Bronchial epithelial cell (primary cell): ENCODE measurements at places on chromosomes 2 and 18. TPM values are rescaled to one million over a fixed set of nuclear protein-coding genes. Genes with fewer than 3 reads are reported as not detected.

Gene DTNA
- 1.6 and 1.9 TPM in 2 replicates for total RNA-seq

Gene TUBB8B
- total RNA-seq = not detected in 2 replicates

DNA sequence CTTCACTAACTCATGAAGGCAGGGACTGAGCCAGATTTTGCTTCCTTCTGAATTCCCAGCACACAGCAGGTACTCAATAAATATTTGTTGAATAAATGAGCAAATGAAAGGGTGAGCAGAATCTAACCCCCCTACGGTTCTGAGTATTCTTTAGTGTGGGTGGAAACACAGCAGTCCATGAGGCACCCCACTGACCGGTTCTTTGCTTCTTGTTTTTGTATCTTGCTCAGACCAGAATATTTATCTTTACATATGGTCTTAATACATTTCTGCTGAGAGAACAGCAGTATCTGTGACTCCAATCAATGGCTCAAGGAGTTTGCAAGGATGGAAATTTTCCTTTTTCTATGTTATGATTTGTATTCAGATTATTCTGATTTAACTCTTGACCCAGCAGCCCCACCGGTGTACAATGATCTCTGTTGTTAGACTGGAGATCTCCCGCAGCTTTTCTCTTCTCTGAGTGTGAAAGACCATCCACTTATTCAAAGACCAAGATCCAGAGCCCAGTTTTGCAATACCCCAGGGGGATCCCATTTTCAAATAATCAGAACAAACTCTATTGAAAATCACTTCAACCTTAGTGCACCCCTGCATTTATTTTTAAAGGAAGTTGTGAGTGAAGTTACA is 506.5 kb upstream of the TNP1 start:
- DNase-seq = no peak

GRCh38 chr18:57353940-57354461 is 1.6 kb downstream of the ST8SIA3 start:
- DNase-seq = peak; percentile 3

GRCh38 chr2:232300894-232301387 is 77.6 kb upstream of the ALPP start:
- DNase-seq = peak; percentile 80

GRCh38 chr2:233033672-233034071 is 1.2 kb downstream of the NEU2 start:
- DNase-seq = peak; percentile 80

DNA sequence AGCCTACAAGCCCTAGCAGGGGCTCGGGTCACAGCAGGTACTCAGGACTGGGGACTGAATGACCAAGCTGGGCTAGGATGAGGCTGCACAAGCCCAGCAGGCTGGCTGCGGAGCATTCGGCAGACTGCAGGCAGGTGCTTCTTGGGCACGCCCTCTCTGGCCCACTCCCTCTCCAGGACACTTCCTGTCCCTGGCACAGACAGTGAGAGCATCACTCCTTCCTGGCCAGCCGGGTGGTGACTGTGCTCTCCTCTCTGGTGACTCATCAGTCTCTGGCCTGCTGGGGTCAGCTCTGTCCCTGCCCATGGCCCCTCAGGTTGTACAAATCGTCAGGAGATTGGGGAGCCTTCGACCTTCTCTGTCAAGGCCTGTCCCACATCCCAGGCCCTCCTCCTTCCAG is 22.5 kb downstream of the C1QL2 start:
- no peak for DNase-seq

- DNase-seq = no peak
These were observed 146.7 kb downstream of the MBP start for GRCh38 chr18:76985951-76986236.

DNA sequence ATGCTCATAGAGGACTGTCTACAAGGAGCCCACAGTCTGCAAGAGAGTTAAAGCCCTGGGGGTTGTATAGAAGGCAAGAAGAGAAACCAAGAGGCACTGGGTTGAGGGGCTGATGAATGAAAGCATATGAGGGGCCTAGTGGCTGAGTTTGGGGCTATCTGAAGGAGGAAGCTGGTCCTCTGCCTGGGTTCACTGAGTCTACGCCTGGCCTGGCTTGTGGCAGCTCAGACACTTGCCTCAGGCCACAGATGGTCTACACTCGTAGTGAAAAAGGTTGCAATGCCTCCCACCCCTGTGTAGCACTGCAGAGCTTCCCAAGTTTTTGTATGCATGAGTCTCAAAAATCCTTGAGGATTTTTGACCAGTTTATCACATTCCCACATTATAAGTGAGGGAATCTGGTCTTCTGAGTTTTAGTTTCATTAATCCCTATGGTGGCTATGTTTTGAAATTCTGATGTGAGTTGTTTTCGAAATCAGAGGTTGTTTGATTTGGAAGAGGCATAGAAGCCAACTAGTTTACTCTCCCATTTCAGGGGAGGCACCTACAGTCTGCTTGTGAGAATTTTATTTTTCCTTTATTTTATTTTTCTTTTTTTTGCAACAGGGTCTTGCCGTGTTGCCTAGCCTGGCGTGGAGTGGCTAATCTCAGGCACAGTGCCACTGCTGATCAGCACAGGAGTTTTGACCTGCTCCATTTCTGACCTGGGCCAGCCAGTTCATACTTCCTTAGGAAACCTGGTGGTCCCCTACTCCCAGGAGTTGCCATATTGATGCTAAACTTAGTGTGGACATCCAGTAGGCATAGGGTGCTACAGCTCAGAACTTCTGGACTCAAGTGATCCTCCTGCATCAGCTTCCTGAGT is 10.0 kb downstream of the MYCN start:
- DNase-seq = no peak
